ENCODE measurements at places on chromosomes 13 and 19.
A peak's percentile ranks its signal among the peaks of the same experiment; 100 is the strongest.

DNA sequence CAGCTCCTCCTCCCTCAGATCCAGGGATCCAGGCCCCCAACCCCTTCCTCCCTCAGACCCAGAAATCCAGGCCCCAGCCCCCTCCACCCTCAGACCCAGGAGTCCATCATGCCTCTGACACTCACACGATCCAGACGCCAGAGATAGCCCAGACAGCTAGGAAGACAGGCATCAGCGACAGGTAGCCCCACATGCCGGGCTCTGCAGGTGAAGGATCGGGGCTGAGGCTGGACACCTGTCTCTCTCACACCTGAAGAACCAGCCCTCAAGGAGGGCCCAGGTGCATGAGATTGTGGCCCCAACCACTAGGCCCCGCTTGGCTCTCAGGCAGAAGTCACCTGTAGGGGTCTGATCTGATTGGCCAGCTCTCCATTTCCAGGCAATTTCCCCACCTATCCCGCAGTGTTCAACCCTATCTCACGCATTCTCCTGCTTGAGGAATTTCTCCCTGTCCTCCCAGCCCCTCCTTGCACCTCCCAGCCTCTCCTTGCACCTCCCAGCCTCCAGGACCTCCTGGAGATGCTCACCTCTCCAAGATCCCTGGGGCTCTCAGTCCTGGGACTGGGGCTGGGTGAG lies 4.2 kb downstream of the TMEM150B start:
- DNase-seq = no peak

GRCh38 chr13:71864986-71865873 lies 1.8 kb downstream of the DACH1 start:
- DNase-seq = no peak

DNA sequence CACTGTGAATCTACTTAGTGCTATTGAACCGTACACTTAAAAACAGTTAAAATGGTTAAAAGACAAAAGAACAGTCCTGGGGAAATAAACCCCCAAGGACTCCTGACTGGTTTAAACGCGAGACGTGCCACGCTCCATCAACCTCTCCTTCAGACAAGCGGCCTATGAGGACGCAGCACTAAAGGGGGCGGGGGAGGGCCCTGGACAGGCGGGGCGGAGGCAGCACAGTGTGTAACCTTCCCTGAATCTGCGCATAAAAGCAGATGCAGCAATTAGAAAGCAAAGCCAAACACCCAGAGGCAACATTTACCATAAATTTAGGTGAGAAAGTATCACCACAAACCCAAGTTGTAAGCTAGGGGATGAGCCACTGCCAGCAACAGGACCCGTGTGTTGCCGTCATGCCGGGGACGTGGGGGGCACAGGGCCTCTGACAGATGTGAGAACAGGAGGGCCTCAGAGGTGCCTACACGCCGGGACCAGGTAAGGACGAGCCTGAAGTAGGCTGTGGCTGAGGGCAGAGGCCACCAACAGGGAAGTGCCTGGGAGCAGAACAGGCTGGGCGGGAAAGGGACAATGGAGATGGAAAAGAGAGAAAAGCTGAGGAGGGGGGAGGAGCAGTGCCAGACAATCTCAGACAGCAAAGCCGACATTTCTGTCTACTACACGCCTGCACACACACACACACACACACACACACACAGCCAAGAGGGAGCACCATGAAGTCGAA lies 15.3 kb upstream of the ADPRHL1 start:
- DNase-seq = no peak

DNA sequence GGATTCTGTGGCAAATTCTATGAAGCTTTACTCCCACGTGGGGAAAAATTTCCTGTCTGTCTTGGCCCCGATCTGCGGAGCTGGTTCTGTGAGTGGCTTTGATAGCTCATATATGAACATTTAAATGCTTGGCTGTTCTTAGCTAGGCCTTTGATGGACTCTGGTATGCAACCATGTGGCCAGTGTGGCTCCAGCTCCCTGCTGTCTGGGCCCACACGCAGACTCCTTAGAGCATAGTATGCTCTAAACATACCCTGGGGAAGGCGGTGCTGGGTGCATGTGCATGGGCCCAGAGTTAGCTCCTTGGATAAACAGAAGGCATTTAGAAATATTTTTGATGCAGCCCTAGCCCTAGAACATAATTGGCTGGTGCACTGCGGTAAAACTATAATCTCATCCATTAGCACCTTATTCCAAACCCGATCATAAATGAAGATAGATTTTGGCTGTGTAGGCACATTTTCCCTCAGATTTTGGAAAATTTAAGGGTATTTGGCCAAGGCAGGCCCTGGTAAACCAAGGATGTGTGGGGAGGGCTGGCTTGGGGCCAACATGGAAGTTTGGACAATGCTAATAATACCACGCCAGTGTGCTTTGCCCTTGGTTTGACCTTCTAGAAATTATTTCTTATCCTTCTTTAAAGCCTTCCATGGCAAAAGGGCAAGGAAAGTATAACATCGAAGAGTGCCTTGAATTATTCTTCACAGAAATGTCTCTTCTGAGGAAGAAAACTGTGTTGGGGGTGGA lies 153.5 kb downstream of the LMO7 start:
- no peak for DNase-seq

DNA sequence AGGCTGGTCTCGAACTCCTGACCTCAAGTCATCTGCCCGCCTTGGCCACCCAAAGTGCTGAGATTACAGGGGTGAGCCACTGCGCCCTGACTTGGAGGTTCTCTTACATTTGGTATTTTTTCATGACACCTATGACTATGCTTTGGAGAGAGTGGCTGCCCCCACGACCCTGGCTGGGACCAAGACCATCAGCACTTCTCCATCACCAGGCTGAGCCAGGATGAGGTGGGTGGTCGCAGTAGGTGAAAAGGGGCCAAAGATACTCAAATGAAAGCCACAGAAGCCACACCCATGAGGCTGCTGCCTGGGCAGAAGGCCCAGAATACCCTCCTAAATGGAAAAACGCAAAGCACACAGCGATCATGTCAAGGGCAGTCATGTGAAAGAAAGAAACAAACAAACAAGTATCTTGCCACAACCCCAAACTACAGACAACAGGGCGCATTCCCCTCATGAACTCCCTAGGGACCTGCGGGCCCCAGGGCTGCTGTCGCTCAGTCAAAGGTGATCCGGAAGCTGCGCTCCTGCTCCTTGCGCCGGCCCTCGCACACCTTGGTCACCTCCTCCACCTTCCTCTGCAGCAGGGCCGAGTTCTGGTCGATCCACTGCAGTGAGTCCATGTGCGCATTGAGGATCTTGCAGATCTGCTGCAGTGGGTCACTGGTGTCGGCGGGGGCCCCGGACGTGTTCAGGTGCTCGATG lies 11.2 kb upstream of the IL4I1 start:
- DNase-seq = no peak

DNA sequence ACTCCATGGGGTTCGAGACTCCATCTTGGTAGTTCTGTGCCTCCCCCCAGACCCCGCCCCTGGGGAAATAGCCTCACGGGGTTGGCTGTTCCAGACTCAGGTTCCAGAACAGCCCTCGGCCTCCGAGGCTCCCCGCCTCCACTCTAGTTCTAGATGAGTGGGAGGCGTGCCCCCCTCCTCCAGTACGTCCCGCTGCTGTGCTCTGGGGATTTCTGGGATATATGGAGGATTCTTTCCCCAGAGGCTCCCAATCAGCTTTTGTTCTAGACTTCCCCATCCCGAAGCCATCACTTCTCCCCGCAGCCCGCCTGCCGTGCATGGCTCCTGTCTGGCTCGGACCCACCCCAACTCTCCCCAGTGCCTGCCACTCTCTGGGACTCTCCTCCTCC lies 1.9 kb upstream of the CACNG7 start:
- no peak for DNase-seq

DNA sequence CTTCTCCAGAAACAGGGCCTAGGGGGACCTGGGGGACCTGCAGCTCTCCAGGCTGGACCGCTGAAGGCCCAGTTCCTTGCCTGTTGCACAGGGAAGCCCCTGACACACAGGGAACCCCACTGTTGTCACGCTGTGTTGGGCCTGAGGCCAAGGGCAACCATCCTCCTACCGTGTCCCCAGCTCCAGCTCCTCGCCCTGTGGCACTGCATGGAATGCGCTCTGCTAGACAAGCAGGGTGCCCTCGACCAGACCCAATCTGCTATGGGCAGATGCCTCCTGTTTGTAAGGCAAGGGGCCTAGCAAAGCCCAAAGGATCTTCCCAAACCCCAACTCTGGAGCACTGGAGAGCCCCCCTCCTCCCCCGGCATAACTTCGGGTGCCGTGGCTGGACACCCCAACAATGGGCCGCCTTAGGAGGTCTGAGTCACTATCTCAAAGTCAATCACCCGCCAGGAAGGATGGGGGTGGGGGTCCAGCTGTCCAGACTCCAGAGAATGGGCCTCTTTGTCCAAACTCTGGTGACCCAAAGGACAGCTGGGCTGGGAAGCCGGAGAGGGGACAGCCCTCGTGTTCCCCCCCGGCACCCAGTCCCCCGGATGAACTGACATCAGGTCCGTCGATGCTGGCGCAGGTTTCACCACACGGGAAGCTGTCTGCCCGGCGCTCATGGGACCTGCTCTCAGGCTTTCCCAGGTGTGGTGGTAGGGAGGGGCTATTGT lies 3.7 kb downstream of the BRSK1 start:
- peak; percentile 86 for DNase-seq

- no peak for DNase-seq
Observed at GRCh38 chr19:14059093-14059480, 2.8 kb downstream of the PALM3 start.

DNA sequence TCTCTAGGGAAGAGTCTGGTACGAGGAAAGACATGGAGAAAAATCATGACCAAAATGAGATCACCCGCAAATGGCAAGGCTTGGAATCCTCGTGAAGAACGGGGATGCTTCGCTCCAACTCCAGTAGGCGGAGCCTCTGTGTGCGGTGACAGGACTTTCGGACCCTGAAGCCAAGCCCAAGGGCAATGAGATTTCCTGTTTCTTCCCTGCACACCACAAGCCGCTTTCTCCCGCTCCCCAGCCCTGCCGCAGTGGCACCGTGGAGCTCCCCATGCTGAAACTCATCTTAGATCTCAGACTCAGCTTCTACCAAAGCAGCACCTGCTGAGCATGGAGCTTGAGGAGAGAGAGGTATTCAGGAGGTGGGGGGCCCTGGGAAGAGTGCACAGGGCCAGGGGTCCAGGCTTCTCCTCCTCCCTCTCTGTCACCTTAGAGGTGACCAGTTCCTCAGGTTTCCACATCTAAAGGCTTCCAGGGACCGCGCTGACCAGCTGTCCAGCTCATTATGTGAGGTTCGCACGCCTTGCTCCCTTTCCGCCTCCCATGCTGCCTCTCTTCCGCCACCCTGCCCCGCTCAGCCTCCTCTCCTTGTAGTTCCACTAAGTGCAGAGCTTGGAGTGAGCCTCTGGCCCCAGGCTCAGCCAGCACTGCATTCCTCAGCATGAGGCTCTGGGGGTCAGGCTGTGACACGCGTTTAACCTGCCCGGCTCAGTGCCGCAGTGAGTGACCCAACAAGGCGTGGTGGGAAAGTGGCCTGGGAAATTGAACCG lies 153.8 kb upstream of the SOX1 start:
- no peak for DNase-seq

DNA sequence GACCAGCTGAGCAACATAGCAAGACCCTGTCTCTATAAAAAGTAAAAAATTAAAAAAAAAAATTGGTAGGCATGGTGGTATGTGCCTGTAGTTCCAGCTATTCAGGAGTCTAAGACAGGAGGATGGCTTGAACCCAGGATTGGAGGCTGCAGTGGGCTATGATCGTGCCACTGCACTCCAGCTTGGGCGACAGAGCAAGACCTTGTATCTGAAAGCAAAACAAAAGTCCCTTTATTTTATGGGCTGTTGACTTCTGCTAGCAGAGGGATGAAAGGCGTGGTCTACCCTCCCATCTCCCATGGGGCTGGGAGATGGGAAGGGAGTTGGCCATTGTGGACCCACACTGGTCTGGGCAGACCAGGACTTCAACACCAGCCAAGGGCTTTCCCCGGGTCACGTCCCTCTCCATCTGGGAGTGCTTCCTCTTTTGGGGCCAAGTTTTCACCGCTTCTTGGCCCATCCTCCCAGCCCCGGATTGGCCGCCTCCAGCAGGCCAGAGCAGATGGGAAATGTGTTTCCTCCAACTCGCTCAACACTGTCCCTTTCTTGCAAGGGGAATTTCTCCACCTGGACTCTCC lies 2.2 kb upstream of the TNFSF9 start:
- DNase-seq = peak; percentile 52

- no peak for DNase-seq
Observed at GRCh38 chr13:41691274-41691673, 233.9 kb downstream of the RGCC start.

DNA sequence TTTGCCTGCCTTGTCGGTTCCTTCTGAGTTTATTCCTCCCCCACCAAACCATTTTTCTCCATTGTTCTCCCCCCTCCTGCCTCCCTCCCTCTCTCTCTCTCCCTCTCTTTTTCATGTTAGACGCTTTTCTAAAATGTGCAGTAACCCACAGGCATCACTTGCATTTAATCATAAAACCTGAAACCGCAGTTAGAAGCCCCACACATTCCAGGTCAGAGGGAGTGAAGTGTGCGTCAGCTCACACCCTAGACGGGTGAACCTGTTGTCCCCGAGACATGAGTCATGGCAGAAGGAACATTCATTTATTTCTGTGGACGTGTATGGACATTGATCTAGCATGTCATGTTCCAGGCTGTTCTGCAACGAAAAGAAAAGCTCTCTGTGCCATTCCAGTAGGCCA lies 19.9 kb downstream of the ONECUT3 start:
- DNase-seq = no peak

GRCh38 chr19:50549927-50550593 lies 18.2 kb downstream of the LRRC4B start:
- DNase-seq = peak; percentile 40

DNA sequence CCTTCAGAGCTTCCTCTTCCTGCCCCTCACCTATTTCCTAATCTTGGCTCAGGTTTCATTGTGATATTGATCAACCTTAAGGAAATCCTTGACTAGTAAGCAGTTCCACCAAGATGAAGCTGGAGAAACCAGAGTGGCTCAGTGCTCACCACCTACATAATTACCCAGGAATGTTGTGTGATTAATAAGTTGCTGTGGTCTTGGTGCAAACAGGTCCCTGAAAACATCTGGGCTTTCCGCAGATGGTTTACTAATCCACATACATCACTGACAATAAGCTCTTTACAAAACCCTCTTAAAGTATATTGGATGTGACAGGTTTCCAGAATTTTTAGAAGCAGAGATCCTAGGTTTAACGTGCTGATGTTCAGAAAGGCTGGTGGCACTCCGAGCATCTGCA lies 8.6 kb upstream of the SERP2 start:
- DNase-seq = no peak

- DNase-seq = no peak
Observed at GRCh38 chr19:16911046-16911445, 22.2 kb downstream of the F2RL3 start.

DNA sequence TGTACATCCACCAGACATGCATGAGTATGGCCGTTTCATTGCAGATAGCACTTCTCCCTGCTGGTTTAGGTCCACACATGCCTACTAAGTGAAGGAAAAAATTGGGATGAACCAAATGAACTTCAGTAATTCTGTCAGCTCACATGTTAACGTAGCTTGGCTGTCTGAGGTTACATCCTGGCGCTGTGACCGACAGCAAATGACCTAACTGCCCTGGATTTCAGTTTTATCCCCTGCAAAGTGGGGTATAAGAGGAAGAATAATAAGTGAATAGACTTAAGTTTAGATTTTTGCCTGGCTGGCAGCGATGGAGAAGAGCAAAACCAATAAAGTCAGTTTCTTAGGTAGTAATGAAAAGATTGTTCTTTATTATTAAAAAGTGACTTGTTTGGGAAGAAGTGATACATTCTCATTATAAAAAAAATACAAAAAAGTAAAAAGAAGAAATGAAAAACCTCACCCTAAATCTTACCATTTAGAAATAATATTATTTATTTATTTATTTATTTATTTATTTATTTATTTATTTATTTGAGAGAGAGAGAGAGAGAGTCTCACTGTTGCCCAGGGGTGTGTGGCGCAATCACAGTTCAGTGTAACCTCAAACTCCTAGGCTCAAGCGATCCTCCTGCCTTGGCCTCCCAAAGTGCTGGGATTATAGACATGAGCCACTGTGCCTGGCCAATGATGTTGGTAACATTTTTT lies 4.2 kb upstream of the RNF113B start:
- no peak for DNase-seq

All from C1 segment of cervical spinal cord (tissue), 14 donors.